GF-D8 (cell line): ENCODE measurements at places on chromosomes 12 and 14.

- DNase-seq, result no peak
Measured at GRCh38 chr14:103296007-103296406, 38.0 kb upstream of the EIF5 start.

DNA sequence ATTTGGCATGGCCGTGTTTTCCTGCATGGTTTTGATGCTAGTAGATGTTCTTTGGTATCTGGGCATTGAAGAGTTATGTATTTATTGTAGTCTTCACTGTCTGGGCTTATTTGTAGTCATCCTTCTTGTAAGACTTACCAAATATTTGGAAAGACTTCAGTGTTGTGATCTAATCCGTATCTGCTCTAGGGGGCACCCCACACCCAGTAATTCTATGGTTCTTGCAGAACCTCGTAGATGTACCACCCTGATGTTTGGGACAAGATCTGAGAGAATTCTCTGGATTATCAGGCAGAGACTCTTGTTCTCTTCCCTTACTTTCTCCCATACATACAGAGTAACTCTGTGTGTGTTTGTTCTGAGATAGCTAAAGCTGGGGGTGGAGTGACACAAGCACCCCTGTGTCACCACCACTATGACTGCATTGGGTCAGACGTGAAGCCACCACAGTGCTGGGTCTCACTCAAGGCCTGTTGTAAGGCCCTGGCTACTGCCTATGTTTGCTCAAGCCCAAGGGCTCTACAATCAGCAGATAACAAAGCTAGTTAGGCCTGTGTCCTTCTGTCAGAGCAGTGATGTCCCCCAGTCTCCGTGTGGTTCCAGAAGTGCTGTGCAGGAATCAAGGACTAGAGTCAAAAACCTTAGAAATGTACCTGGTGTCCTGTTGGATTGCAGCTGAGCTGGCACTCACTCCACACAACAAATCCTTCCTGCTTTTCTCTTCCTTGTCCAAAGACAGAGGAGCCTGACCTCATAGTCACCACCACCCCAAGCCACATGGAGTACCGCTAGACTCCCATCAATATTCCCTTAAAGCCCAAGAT is 9.6 kb downstream of the RDH16 start:
- DNase-seq, result no peak

DNA sequence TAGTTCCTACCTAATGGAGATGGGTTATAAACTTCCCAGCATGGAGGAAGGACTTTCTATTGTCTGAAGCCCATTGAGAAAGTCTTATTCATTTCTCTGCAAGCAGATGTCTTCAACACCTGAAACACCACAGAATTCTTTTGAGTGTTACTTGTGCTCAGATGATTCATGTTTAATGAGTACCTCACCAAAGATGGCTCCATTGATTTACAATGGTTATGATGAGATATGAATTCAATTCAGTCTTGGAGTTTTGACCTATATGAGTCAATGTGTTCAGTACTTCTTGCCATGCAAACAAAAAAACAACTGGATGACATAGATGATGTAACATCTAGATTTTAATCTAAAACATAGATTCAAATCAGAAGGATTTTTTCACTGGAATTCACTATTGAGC is 15.4 kb upstream of the PAWR start:
- no peak for DNase-seq

DNA sequence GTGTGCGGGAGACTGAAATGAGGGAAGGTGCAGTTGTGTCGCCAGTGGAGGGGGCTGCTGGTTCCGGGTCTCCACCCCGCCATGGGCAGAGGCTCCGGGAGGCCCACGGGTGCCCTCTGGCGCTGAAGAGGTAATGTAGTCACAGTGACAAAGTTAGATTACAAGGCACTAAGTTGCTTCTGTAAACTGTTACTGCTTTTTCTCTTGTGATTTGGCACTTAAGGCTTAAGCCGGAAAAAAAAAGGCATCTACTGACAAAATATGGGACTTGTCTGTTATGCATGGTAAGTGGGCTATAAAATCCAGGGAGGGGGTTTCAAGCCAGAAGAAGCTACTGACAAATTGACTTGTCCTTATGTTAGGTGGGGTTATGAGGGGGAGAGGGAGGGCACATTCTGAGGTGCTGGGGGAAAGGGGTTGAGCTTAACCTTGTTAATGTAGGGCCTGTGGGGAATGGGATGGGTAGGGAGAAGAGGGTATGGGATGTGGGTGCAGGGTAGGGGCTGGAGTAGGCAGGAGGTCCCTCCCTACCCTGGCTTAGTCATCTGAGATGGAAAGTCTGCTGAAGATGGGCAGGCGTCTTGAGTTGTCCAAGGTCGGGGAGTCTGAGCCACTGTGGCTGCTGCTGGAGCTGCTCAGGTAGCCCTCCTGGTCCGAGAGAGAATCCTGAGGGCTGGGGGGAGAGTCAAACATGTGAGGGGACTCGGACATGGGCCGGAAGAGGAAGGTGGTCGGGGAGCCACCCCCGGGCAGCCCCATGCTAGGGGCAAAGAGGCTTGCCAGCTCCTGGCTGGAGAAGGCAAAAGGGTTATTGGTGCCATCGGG is 3.7 kb downstream of the ZFP36L1 start:
- peak; percentile 22 for DNase-seq

GRCh38 chr14:82379291-82379690 is 845.6 kb upstream of the SEL1L start:
- no peak for DNase-seq

- no peak for DNase-seq
Measured at GRCh38 chr14:77598366-77599070, 17.9 kb downstream of the SPTLC2 start.

DNA sequence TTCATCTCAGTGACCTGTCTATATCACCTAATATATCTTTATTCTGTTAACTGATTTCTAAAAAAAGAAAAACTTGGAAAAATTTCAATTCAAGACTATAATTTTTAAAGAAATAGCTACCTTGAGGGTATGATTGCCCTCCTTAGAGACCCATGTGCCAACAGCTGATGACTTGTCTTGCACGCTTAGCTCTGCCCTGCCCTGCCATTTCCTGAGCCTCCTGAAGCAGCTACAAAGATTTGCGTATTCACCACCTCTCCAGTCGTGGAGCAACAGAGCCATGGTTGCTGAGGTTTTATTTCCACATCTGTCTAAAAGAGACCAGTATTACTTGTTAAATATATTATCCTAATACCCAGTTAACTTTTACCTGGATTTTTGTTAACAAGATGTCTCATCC is 91.7 kb upstream of the ATF1 start:
- DNase-seq, result no peak

GRCh38 chr12:75704208-75704607 is 192.8 kb upstream of the KRR1 start:
- DNase-seq, result no peak

- DNase-seq, result no peak
Measured at GRCh38 chr14:63656194-63656593, 14.5 kb upstream of the WDR89 start.

DNA sequence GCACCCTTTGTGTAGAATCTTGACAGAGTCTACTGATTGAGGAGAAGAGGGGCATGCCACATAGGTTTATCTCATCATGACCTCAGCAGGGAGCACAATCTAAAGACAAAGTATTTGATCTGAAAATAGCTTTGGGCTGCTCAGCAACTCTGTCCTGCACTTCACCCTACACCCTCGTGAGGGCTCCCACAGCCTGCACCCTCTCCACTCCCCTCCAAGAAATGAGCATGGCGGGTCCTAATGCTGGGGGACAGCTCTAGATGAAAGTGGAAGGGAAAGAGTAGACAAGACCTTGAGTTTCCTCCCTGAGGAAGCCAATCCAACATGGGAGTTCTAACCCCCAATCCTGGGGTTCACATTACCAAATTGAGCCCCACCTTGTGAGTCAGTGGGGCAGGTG is 10.7 kb upstream of the KRT5 start:
- DNase-seq, result no peak

DNA sequence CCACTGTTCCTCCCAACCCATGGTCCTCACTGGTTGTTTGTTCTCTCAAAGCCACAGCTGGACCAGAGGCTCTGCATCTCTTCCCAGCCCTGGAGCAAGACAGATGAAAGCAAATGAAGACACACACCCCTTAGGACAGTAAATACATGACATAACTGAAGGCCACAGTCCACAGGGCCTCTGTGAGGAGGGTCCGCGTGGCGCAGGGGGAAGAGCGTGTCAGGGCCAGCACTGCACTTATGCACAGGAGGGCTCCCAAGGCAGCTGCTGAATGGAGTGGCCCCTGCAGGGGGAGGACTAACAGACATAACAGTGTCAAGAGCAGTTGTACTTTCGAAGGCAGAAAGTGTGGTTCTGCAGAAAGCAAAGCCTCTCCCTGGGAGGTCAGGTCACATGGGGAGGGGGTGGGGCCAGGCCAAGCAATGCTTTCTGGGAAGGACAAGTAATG is 79.9 kb downstream of the CHGA start:
- DNase-seq, result no peak
